ENCODE measurements at places on chromosomes 16 and 17. TPM values are rescaled to one million over a fixed set of nuclear protein-coding genes. Genes with fewer than 3 reads are reported as not detected.

Gene SDR42E2
- 0.04 TPM for polyA plus RNA-seq

Gene SLC5A11
- not detected for polyA plus RNA-seq

Gene C17orf67
- polyA plus RNA-seq, result 0.99 TPM

Gene PLD6
- 1.2 TPM for polyA plus RNA-seq

Gene FOXC2
- polyA plus RNA-seq, result 0.25 TPM

Gene SLC35G6
- polyA plus RNA-seq, result not detected

Data from sigmoid colon (tissue), 7 donors.